ENCODE measurements at places on chromosomes 4 and X. TPM values are rescaled to one million over a fixed set of nuclear protein-coding genes. Genes with fewer than 3 reads are reported as not detected.

Gene TGIF2LX
- not detected for total RNA-seq

Gene ABCG2
- total RNA-seq, result 0.59 TPM

Gene TCEAL2
- not detected for total RNA-seq

Gene STIM2
- 14.8 TPM for total RNA-seq

Gene SPANXA2
- 0.29 TPM for total RNA-seq

Gene TMEM150C
- total RNA-seq, result 7.1 TPM

Gene JADE3
- total RNA-seq, result 5.0 TPM

Gene LINC00632
- 9.4 TPM for total RNA-seq

Gene BEX1
- 4.4 TPM for total RNA-seq

Gene SULT1B1
- not detected for total RNA-seq

Gene SRPK3
- total RNA-seq, result not detected

Gene PRR32
- not detected for total RNA-seq

Gene L1CAM
- total RNA-seq, result under 0.01 TPM

Gene SLC4A4
- total RNA-seq, result 24.8 TPM

Gene IL13RA1
- total RNA-seq, result 108 TPM

Gene ODAPH
- total RNA-seq, result not detected

Gene HTRA3
- 11.5 TPM for total RNA-seq

Gene PARM1
- under 0.01 TPM for total RNA-seq

Gene ZAR1
- not detected for total RNA-seq
